ENCODE measurements at places on chromosomes 6 and 20.

- DNase-seq = no peak
Measured at GRCh38 chr6:150091476-150091875, 22.6 kb upstream of the ULBP3 start.

- no peak for DNase-seq
Measured at GRCh38 chr20:24208652-24209051, 220.1 kb upstream of the GGTLC1 start.

GRCh38 chr6:24778121-24778520, 3.4 kb downstream of the GMNN start:
- DNase-seq = no peak

- DNase-seq = no peak
Measured at GRCh38 chr6:96186094-96186493, 170.3 kb downstream of the FUT9 start.

- peak; percentile 65 for DNase-seq
Measured at GRCh38 chr6:111263837-111264236, 176.5 kb downstream of the SLC16A10 start.

DNA sequence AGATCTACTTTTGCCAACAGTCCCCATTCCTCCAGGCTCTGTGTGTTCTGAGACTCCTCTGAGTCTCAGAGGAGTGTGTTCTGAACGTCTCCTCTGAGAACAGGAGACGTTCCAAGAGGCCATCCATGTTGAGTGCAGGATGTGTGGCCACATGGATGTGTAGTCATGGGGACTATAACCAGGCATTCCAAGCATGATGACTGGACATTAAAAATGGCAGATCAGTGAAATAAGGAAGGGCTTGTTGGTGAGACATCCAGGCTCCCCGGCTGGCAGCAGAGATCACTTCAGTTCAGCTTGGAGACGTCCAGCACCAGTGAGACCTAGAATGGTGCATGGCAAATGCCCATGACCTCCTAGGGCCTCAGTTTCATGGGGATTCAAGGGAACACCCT, 34.3 kb upstream of the POU5F1 start:
- peak; percentile 12 for DNase-seq

GRCh38 chr6:81562169-81562568, 190.3 kb downstream of the TENT5A start:
- peak; percentile 84 for DNase-seq

- no peak for DNase-seq
Measured at GRCh38 chr6:144149558-144149893, 791 bp upstream of the STX11 start.

DNA sequence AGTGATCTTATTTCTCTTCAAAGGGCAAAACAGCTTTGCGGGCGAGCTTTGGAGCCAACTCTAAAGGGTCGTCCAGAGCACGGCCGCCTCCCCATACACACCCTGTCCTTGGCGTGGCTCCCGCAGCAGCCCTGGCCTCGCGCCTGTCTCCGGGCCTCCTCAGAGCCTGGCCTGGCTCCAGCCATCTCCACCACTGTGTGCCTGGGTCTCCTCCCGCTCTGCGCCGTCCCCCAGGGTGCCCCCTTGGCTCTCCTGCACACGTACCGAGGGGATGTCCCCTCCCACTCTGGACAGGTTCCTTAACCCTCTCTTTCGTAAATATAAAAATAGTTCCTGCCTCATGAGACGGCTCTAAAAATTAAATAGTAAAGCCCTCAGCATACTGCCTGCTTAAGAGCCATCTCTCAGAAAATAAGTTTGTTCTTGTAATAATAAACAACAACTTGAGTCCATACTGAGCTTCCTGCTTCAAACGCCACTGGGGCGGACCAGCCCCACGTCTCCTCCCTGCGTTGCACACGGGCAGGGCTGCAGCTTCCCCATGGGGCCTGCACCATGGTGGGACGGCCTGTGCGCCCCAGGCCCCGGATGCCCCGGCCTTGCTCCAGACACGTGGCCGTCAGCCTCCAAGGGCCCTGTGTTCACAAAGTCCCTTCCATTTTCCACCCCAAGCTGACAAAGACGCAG, 226.2 kb downstream of the TTLL2 start:
- DNase-seq = no peak

GRCh38 chr20:59482351-59483187, 121.8 kb upstream of the PHACTR3 start:
- DNase-seq = no peak

GRCh38 chr6:55963301-55963700, 87.9 kb upstream of the BMP5 start:
- DNase-seq = peak; percentile 18

DNA sequence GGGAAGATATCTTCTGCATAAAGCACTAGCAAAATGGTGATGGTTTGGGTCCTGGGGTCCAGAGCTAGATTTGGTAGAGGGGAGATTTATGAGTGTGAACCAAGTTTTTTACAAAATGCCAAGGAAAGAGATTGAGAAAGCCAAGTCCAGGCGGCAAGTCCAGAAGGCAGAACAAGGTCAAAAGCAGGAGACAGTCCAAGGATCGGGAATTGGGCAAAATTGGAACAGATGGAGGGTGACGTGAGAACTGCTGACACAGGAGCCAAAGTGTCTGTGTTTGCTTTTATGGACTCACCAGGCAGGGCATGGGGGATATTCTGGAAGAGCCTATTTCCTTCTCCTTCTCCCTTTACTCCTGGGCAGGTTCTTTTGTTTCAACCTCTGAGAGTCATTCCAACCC, 4.1 kb downstream of the NHLRC1 start:
- DNase-seq = no peak

GRCh38 chr6:235763-236360, 56.4 kb upstream of the DUSP22 start:
- peak; percentile 60 for DNase-seq

DNA sequence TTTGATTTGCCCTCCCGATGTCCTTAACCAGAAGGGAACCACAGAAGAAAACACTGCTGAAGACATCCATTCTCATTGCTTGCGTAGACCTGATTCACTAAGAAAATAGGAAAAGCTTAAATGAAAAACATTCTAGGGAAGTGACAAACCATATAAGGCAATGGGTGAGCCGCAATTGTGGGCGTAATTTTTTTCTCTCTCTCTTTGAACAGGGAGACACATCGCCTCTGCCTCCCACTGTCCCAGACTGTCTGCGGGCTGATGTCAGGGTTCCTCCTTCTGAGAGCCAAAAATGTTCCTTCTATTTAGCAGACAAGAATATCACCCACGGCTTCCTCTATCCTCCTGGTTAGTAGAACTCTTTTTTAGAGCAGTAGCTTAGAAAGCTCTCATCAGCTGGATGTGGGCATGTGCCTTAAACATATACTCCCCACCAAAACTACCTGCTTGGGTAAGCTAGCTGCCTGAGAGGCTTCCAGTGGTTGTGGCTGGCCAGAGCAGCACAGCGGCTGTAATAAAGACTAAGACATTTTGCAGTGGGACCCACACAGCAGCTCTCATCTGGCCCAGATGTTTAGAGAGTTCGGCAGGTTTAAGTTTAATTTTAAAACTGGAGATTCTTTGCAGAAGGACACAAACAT, 22.7 kb upstream of the CTAGE9 start:
- DNase-seq = peak; percentile 46

DNA sequence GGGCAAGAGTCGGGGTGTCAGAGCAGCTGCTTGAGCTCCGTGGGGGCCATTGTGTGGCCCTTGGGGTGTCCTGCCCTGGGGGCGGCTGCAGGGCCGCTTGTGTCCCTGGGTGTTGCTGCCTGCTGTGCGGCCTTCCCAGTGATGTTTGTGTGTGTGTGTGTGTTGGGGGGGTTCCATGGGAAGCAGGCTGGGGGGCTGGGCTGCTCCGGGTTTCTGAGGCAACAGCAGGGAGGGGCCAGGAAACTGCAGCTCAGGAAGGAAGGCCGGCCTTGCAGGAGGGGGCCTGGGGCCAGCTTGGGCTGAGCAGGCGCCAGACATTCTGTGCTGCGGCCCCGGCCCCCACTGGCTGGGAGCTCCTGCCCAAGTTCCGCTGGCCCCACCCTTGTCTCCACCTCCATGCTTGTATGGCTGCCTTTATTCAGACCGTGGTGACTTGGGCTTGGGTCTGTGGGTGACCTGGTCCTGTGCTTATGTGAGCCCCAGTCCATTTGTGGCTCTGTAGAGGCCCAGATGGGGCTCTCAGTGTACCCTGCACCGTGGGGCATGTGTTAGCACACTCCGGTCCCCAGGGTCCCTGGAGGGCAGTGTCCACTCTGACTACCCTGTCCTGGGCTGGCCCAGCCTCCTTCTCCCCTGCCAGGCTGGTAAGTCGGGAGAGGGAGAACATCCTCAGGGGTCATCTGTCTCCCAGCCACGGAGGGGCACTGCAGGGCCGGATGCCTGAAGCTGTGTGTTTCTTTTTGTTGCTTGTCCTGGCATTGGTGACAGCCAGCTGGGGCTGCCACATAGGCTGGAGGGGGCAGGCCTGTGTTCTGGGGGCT, 4.6 kb upstream of the SOX18 start:
- peak; percentile 62 for DNase-seq

DNA sequence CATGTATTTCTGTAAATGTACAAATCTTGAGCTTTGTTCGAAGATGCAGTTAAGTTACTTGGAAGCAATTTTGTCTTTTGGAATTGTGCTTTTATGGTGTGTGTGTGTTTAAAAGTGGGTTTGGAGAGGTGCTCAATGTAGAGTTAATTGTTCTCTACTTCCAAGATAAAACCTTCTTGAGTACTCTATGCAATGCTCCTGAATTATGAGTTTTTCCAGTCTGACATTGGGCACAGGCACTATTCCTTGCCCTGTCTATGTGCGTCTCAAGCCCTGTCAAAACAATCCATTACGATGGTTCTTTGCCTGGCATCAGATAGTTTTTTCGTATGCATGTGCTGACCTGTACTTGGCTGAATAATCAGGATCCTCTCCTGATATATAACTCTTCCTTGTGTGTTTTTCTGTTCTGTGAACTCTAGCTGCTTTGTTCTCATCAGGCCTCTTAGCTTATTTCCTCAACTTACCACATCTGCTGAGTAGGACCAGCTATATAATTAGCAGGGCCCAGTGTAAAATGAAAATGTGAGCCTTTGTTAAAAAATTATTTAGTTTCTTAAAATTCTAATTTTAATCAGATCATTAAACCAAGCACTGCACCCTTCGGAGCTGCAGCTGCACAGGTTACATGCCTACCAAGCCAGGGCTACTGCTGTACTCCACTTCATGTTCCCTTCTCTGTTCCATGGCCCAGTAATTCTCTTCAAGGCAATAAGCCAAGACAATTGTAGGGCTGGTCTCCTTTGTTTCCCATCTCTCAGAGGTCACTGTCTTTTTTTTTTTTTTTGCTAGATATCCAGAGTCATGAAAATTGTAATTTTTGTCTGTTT, 160.1 kb downstream of the ZFAND3 start:
- no peak for DNase-seq

DNA sequence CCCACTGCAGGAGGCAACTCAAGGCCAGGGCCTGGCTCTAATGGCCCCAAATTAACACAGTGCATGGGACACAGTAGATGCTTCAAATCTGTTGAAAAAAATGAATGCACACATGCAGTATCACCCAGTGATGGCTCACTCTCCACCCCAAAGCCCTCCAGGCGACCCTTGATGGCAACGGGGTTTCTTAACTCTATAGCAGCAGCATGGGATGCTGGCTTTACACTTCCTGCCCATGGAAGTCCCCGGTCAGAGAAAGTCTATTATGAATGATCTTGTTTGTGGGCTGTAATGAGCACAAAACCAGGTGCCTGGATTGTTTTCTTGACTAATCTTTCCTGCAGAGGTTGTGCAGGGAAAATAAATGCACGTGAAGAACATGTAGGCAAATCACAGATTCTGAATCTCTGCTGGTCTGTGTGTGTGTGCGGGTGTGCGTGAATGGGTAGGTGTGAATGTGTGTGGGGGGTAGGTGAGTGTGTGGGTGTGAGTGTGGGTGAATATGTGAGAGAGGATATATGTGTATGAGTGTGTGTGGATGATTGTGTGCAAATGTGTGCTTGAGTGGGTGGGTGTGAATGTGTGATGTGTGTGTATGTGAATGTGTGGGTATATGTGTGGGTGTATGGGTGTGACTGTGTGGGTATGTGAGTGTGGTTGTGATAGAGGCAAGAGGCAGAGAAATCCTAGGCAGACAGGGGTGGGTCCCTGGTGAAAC, 60.1 kb upstream of the MLN start:
- DNase-seq = no peak

- DNase-seq = no peak
Measured at GRCh38 chr6:114550316-114550715, 207.5 kb upstream of the HS3ST5 start.

DNA sequence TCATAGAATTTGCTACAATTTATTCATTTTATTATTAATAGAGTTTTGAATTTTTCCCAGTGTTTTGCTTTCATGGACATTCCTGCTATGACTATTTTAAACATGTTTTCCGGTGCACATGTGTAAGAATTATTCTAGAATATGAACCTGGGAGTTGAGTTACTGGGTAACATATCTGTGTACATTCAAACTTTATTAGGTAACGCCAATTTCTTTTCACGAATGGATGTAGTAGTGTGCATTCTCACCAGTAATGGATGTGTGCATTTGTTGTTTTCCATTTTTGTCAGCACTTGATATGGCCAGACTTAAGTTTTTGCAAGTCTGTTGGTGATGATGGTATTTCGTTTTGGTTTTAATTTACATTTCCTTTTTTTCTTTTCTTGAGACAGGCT, 118.8 kb downstream of the CDKAL1 start:
- no peak for DNase-seq

DNA sequence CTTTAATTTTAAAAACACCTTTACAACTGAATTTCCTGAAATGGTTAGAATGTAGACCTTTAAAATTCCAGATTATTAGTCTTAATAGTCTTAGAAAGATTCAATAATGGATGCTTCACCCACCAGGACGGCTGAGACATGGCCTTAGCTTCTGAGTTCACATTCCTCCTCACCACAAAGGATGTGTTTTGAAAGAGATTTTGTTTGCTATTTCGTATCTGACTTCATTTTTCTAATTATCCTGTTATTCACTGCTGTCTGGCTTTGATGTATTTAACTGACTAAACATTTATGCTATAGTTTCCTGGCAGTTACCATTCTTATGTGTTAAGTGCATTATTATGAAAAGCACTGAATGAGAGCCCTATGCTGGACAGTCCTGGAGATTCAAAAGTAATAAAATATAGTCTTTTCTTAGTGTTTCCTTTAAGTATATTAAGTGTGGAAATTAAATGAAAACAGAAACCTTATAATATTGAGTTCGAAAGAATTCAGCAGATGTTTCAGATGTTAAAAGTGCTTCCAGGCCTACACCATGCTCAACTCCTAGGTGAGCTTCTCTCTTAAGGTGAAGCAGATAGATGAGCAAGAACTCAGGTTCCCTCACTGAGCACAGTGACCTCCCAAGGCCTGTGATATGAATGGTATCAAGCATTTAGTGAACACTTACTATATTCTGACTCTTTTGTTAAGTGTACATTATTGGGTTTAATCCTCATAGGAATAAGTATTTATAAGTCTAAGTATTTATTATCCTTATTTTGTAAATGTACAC, 40.3 kb downstream of the MAP3K4 start:
- DNase-seq = peak; percentile 78

- no peak for DNase-seq
Measured at GRCh38 chr6:147108259-147108910, 95.8 kb upstream of the STXBP5 start.

DNA sequence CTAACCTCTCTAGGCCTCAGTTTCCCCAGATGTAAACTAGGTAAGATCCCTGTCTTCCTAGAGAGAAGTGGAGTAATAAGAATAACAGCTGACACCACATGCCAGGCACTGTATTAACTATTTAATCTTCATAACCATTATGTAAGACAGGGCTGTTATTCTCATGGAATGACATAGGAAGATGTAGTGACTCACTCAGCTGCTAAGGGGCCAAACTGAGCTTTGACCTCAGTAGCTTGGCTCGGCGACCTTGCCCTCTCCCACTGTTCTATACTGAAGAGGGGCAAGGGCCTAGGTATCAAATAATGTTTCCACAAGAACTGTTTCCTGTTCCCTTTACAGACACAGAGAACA, 2.9 kb upstream of the MDGA1 start:
- no peak for DNase-seq

GRCh38 chr6:143759666-143760065, 81.9 kb downstream of the PHACTR2 start:
- DNase-seq = peak; percentile 24
